Mesendoderm (in vitro differentiated cells): ENCODE measurements at places on chromosomes 2 and 18.

GRCh38 chr2:139439100-139439499 is 658.9 kb upstream of the NXPH2 start:
- DNase-seq, result no peak

GRCh38 chr2:2134037-2134436 is 197.0 kb downstream of the MYT1L start:
- no peak for DNase-seq

- peak; percentile 62 for DNase-seq
Measured at GRCh38 chr2:54377901-54378493, 78.1 kb upstream of the SPTBN1 start.

DNA sequence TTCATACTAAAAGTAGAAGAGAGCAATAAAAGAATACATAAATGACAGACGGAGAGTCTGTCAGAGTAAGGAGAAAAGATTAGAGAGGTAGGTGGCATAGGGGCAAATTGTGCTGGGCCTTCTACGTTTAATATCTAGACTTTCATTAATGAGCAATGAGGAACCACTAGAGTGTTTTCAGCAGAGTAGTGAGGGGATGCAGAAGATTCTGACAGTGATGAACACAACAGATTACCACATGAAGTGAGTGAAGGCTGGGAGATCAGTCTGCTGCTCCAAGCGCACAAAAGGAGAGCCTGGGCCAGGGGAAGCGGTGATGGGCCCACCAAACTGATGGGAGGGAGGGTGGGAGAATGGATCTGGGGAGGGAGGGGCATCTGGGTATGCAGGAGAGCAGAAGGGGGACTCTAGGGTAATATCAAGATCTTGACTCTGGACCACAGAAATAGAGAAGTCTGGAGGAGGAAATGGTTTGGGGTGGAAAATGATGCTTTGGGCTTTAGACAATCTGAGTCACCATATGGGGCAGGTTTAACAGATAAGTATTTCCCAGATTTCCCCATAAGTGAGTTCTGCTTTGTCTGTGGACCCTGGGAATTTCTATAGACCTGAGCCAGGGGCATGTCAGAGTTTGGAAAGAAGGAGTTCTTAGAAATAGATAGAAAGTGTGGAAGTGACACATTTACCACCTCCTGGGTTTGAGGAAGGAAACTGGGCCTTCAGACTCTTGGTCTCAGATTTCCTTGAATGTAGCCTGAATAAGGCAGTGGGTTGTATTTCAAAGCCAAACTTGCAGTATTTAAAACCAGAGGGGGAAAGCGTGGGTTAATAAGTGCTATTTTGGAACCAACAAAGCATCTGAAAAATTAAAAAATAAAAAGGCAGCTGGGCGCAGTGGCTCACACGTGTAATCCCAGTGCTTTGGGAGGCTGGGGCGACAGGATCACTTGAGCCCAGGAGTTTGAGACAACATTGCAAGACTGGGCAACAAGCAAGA is 15.0 kb upstream of the IL1A start:
- no peak for DNase-seq

- no peak for DNase-seq
Measured at GRCh38 chr2:138503652-138504051, 2.1 kb downstream of the SPOPL start.

DNA sequence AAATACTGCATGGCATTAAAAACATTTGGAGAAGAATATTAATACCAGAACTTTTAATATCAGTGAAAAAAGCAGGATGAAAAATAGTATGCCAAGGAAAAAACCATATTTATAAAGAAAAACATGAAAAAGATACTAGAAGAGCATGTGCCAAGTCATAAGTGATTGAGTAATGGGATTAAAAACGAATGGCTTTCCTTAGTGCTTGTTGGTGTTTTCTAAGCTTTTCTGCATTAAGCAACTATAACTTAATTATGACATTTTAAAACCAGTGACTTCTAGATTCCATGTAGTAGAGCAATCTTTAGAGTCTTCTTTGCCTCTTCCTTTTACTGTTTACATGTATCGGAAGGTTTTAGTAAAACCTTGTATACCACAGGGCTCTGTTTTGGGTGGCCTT is 6.6 kb downstream of the MAPRE3 start:
- DNase-seq, result no peak
